ENCODE measurements at places on chromosomes 13 and 19.
A peak's percentile ranks its signal among the peaks of the same experiment; 100 is the strongest.

DNA sequence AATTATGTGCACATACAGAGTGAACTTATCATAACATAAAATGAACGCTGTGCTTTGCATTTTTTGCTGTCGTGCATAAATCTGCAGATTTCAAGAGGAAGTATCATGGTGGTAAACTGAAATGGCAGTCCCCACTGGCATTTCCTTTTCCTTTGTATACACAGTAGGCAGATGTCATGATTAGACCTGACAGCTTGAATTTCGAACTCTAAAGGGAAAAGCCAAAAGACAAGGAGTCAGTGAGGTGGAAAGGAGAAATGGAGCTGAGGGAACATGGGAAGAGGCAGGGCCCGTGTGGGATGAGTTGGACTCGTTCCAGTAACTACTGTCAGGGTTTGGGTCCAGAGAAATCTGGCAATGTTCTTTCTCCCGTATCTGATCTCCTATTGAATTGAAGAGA, 454.1 kb upstream of the SGCG start:
- DNase-seq: no peak

- DNase-seq: peak; percentile 80
Observed at GRCh38 chr19:16386619-16387240, 62.1 kb downstream of the KLF2 start.

DNA sequence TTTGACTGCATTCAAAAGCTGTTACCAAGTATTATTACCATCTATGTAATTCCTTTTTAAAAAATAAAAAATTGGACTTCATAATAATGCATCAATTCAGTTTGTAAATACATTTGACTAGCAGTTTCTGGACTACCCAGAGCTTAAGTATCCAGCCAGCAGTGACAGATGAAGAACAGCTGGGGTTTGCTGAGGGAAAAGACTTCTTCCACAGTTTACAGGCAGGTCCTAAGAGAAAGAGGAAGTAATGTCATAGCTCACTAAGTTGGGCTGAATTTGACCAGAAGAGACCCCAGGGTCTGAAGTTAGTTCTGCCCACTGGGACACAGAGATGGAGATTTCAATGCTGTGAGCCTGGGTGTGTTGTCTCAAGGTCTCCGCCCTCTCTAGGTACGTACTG, 96.4 kb downstream of the MBNL2 start:
- no peak for DNase-seq

GRCh38 chr13:31891472-31891871, 140.1 kb upstream of the FRY start:
- DNase-seq: no peak

DNA sequence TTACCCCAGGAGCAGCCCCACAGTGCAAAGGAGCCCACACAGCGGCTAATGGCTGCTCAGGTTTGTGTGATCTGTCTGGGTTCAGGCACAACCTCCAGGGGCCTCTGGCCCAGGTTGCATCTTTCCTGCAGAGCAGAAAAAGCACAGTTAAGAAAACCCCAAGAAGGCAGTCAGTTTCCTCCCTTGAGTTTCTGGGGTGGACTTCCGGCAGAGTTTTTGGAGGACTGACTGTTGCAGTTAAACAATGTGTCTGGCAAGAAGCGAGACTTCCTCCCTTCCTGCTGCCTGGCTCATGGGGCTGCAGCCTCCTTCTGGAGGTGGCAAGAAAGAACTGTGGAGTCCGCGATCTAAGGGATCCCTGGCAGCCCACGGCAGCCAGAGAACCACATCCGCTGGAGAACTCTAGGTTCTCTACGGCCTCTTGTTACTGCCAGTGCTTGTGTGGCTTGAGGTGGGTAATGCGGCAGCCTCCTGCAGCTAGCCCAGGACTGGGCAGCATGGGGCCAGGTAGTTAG, 114.4 kb downstream of the ZDHHC20 start:
- peak; percentile 37 for DNase-seq

- peak; percentile 91 for DNase-seq
Observed at GRCh38 chr19:11587302-11587974, 9.8 kb upstream of the ZNF627 start.

DNA sequence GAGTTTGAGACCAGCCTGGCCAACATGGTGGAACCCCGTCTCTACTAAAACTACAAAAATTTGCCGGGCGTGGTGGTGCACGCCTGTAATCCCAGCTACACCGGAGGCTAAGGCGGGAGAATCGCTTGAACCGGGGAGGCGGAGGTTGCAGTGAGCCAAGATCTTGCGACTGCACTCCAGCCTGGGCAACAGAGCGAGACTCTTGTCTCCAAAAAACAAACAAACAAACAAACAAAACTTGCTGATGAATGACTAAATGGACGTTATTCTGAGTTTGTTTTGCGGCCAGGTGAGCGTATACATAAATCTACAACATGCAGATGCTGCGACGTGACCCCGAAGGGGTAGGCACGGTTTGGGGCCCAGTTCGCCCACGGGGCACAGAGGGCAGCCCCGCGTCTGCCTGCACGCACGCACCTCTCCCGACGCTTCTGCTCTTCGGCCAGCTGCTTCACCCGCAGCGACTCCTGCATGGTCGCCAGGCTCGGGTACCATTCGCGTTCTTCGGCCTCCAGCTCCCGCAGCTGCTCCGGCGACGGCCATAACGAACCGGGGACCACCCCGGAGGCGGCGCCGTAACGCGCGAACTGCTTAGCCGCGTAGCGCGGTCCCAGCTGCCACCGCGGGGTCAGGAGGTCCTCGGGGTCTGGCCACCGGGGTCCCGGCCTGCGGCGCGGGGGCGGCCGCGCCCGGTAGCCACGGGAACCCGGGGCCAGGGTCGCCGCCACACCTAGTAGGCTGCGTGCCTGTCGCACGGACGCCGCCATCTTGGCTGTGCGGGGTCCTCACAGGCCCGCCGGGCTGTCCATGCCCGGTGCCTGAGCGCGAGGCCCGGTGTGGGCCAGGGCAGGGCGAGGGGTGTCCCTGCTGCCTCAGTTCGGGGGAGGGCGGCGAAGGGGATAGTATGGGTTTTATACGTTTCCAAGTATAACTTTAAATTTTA, at the start of gene GADD45GIP1:
GADD45GIP1 (minus strand) TSS at position 778 of the 943 bp plus-strand sequence; CDS start at position 767, 11 bp downstream.
- peak; percentile 86 for DNase-seq

DNA sequence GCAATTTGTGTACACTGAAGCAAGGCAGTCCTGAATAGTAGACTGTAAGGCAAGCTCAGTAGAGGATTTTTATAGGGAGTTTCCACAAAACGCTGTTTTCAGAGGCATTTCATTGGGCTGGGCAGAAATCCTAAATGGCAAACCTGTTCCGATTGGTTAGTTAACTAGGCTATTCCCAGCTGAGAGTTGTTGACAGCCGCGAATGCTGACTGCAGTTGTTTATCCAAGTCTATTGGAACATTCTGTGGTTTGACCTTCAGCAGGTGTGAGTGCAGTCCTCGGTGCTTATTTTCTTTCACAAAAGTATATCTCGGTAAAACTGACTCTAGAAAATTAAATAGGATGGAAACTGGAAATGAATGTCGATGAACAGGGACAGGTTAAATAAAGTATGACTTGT, 45.4 kb downstream of the TPT1 start:
- no peak for DNase-seq

DNA sequence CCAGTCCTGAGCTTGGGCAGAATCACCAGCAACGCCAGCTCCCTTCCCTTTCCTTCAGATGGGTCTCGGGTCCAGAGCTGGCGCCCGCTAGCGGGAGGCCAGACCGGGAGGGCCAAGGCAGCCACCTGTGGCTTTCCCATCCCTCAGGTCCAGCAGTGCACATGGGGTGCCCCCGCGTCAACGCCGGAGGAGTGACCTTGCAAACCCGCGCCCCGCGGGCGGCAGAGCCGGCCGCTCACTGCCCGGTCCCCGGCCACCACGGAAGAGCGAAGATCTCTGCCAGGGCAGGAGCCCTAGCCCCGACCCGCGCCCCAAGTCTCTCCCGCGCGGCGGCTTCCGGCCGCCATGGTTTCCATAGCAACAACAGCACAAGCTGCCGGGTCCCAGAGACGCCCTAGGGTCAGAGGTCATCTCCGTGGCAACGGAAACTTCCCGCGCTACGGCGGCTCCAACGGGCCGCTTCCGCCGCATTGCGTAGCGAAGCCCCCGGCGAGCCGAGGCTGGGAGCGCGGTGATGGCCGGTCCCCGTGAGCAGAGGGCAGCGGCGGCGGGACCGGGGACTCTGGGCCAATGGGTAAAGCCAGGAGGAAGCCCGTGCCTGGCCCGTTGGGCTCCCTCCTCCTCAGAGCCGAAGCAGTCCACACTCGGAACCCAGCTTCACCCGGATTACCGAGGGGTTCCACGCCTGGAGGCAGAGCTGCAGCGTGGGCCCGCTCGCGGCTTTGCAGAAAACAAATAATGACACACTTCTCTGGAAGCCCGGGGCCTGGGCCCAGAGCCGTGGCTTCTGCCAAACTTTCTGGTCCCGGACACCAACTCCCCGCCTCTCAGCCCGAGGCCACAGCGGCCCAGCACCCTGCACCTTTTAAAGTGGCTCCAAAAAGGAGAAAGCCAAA, 7.4 kb downstream of the FGF14 start:
- no peak for DNase-seq

- DNase-seq: no peak
Observed at GRCh38 chr13:33800646-33801186, 17.2 kb upstream of the RFC3 start.

GRCh38 chr19:3412066-3412465, 45.7 kb downstream of the NFIC start:
- DNase-seq: no peak

- DNase-seq: no peak
Observed at GRCh38 chr13:76651286-76651685, 234.9 kb downstream of the KCTD12 start.

- DNase-seq: no peak
Observed at GRCh38 chr13:71874458-71874857, 7.5 kb upstream of the DACH1 start.

DNA sequence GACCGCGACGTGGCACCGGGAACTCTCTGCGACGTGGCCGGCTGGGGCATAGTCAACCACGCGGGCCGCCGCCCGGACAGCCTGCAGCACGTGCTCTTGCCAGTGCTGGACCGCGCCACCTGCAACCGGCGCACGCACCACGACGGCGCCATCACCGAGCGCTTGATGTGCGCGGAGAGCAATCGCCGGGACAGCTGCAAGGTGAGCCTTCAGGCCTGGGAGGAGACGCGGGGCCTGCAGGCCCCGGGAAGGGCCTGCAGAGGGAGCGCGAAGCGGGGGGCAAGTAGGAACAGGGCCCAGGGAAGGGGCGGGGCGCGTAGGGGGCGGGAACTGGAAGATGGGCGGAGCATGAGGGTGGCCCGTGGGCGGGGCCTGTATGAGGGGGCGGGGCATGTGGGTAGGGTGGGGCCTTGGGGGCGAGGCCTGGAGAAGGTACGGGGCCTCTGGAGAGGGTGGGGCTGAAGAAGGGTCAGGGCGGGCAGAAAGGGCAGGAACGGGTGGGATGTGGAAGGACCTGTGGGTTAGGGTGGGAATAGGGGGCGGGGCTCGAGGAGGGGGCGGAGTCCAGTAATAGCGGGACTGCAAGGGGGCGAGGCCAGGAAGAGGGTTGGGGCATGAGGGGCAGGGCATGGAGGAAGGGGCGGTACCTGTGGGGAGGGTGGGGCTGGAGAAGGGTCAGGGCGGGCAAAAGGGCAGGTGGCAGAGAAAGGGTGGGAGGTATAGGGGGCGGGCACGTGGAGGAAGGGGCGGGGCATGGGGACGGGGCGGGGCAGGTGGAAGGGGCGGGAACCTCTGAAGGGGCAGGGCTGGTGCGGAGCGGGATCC, 2.5 kb downstream of the CFD start:
- DNase-seq: peak; percentile 93

- DNase-seq: no peak
Observed at GRCh38 chr19:17340871-17341357, 3.6 kb downstream of the GTPBP3 start.

DNA sequence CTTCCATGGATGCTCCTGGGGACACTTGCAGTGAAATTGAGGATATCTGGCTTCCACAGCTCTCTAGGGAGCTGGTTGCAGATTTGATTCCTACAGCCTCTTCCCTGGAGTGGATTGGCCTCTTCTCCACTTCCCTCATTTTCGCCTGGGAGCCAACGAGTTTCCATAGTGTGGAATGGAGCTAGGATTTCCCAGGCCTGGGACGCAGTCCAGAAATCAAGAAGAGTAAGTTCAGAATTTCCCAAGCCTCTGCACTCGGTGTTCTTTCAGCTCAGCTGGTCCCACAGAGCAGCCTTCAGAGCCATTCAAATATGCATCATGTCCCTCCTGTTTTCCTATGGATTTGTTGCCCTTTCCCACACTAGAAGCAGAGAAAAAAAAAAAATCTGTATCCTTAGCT, 68.2 kb downstream of the RAP2A start:
- no peak for DNase-seq

DNA sequence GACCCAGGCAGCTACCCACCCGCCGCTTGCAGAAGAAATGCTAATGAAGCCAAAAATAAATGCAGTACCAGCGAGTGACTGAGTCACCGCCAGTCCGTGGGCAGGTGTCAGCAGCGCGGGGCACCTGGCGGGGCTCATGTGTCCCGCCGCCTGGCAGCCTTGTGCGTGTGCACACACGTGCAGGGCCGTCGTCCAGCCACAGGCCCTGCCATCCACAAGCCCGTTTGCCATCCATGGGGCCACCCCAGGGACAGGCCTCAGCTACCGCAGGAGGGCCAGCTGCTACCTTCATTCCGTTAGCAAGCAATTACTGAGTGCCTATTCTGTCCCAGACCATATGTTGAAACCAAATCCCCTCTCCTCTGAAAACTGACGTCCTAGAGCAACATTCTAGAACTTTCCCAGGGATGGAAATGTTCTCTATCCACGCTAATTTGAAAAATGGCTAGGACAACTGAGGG, 20.5 kb downstream of the NCAN start:
- DNase-seq: no peak

GRCh38 chr13:30806784-30807183, 71.4 kb downstream of the ALOX5AP start:
- no peak for DNase-seq

GRCh38 chr19:30916238-30916637, 433.0 kb downstream of the TSHZ3 start:
- no peak for DNase-seq

GRCh38 chr19:45567609-45568008, 17.0 kb downstream of the OPA3 start:
- DNase-seq: no peak

DNA sequence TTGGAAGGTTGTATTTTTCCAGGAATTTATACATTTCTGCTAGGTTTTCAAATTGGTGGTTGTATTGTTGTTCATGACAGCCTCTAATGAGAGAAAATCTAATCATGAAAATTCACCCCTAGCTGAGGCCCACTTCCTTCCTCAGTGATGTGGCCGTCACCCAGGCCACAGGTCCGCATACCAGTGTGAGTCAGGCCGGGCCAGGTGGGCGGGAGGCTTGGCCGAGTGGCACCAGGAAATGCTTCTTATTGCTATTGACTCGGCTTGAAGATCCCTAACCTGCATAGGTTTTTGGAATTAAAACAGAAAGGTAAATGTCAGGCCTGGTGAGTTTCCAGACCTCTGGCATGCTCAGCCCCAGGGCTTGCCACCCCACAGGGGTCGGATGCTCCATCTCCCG, 88.7 kb downstream of the SCGB2B2 start:
- DNase-seq: no peak

DNA sequence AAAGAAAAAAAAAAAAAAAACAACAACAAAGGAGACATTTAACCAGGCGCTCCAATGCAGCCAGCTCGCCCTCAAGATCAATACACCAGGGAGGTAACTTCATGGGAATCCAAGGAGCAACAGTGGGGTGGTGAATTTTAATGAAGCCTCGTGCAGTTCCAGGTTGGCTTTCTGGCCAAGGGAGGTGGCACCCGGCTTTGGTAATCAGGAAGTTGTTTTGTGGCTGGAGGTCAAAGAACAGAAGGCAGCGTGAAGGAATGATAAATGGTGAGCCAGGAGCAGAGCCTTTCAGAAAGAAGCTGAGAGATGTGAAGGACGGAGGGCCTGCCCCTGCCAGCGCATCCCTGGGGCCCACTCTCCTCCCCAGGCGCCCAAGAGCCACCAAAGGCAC, 188.2 kb upstream of the TSC22D1 start:
- DNase-seq: no peak

All from OCI-LY7 (cell line).